Activated CD4-positive, alpha-beta T cell treated with anti-CD3 and anti-CD28 coated beads, Interleukin-2, amount 50 U/mL, for 4 hours (primary cell): ENCODE measurements at places on chromosomes 12 and 14.
A peak's percentile ranks its signal among the peaks of the same experiment; 100 is the strongest.

- DNase-seq, result no peak
These were observed 30.3 kb downstream of the EEA1 start for GRCh38 chr12:92898755-92899154.

DNA sequence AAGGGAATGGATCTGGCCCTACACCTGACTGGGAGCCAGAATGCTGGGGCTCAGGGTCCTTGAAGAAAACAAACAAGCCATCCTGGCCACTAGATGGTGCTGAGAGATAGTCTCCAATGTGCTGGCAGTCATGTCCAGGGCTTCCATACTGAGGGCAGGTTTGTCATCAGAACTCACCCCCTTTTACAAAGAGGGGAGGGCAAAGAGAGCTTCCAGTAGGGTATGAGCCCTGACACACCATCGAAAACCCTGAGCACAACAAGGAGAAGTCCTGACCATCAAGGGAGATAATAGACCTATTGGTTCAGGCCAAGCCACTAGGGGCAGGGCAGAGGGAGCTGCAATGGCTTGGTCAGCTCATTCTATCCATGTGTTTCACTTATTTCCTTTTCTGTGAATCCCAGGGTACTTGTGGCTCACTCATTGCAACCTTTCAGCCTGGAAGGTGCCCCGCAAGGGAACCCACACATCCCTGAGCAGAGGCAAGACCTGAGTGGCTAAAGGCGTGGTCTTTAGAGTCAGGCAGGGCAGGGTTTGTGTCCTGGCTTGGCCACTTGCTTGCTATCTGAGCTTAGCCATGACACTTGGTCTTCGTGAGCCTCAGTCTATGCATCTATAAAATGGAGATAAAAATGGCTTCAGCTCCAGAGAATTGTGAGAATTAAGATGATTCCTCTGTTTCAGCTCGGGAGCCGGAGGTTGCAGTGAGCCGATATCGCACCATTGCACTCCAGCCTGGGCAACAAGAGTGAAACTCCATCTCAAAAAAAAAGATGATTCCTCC, 6.2 kb upstream of the PLEKHH1 start:
- DNase-seq, result peak; percentile 21

DNA sequence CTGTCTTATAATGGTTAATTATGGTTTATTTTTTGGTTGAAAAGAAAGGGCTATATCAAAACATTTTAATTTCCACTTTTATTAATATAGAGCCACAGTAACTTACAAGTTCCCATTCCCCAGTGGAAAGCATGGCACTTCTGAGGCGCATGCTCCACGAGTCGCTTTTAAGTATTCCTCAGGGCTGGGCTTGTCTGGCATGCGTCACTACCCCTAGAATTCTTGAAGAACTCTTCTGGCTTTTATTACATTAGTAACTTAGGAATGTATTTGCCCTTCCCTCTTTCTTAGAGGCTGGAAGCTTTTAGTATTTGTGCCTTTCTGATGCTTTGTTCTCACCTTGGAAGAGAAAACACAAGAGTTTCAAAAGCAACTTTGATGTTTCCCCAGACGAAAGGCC, 81.1 kb downstream of the ESR2 start:
- DNase-seq, result no peak

DNA sequence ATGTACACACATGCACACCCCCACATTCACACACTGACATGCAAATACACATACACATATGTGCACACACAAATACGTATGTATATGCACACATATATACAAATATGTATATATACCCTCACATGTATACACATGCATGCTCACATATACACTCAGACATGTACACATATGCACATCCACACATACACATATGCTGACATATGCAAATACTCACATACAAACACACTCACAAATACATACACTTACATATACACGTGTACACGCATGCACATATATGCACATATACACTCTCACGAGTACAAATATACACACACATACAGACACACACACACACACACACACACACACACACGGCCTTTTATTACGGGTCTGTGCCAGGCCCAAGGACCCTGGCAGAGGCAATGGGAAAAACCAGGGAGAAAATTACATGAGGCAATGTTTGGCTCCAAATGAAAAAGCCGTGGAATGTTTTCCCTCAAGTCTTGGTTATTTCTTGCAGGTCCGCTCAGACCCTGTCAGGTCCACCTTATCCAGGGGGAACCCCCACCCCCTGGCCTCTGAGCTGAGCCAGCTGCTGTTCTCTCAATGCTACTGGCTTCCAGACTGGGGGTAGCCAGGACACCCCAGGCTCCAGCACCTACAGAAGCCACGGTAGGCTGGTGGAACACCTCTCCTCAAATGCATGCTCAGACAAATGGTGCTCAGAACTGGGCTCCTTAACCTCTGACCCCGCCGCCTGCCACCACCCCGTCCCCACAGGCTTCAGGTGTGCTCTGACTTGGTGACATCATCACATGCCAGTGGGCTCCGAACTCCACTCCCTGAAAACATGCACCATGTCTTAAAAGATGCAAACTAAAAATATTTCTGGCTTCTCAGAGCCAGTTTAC, 54.7 kb downstream of the BCL11B start:
- no peak for DNase-seq

GRCh38 chr12:47415054-47415453, 290.8 kb downstream of the RPAP3 start:
- DNase-seq, result no peak

DNA sequence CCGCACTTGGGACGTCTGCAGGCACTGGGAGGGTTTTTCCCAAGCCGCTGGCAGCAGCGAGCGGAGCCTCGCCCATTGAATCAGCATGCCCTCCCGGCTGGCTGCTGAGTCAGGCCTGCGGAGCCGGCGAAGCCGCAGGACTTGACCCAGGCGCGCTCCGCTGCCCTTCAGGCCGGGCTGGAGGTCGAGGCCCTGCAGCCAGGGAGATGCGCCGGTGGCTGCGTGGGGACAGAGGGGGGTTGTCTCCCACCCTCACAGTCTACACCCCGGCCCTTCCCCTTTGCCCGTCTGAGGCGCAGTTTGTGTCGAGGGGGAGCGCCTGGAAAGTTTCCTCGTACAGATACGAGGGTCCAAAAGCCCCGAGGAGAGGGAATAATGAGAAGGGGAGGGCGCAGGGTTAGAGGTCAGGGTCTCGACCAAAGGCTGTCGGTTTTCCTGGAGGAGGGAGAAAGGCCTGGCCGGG, 759 bp upstream of the KLC1 start:
- no peak for DNase-seq

- DNase-seq, result no peak
These were observed 15.4 kb downstream of the TMEM119 start for GRCh38 chr12:108582509-108582908.

DNA sequence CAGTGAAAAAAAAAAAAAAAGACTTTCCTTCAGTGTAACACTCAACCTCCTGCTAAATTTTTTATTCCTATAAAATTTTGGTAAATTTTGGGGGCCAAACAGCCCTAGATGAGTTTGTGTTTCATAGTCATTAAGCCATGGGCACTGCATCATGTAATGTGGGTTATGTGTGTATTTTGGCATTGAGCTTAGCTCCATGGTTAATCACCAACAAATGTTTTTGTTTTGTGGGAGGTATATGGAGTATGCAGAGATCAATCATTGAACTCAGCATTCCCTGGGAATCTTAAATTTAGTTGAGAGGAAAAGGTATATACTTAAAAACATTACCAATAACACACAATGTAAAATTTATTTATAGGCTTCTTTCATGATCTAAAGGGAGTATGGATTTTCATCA, 8.5 kb upstream of the ARMH4 start:
- no peak for DNase-seq

DNA sequence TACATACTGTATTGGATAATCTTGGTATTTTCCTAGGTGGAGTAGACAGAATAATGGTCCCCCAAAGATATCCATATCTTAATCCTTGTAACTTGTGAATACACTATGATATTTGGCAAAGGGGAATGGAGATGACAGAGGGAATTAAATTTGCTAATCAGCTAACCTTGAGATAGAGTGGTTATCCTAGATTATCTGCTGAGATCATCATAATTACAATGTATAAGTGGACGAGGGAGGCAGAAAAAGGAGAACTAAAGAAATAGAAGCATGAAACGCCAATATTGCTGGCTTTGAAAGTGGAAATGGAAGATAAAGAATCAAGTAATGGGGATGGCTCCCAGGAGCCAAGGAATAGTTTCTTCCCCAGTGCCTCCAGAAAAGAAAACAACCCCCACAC, 398.7 kb downstream of the NOVA1 start:
- DNase-seq, result no peak

GRCh38 chr12:113796066-113796827, 169.9 kb downstream of the RBM19 start:
- DNase-seq, result no peak

DNA sequence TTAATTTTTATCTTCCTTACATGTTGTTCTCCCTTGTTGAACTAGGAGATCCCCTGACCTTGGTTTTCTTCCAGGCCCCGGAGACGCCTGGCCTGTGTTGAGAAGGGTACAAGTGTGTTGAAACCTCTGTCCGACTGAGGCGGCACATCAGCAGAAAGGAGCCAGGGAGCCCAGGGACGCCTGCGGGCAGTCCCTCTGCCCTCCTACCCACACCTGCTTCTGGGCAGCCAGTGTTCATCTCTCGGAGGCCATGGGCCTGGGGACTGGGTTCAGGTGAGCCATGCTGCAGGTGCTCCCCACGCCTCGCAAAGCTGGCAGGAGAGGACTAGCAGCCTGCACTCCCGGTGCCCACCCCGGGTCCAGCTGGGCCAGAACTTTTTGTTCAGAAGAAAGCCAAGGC, 39.9 kb upstream of the EIF5 start:
- DNase-seq, result no peak

GRCh38 chr12:76055393-76055792, 23.8 kb upstream of the PHLDA1 start:
- DNase-seq, result no peak

GRCh38 chr12:6825398-6826124, 2.6 kb upstream of the P3H3 start:
- peak; percentile 77 for DNase-seq

DNA sequence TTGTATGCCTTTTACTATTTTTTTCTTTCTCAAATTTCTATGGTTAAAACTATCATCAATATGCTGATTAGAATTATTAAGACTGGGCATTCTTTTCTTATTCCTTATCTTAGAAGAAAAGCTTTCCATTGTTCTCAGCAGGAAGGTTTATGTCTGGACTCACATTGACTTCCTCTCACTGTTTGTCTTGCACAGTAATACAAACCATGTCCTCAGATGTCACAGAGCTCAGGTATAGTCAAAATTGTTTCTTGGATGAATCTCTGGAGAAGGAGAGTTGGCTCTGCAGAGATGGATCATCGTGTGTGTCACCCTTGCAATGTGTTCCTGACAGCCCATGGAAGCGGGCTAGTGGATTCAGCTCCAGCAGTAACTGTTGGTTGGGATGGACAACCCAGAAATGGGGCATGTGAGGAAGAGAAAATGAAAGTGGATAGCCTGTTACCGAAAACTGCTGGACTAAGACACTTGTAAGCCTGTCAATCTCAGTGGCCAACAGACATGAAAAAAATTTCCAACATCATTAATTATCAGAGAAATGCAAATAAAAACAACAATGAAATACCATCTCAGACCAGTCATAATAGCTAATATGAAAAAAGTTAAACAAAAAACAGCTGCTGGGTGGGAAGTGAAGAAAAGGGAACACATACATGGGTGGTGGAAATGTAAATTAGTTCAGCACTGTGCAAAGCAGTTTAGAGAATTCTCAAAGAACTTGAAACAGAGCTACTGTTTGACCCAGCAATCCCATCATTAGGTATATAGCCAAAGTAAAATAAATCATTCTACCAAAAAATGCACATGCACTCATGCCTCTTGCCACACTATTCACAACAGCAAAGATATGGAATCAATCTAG, 967.8 kb downstream of the TMEM121 start:
- DNase-seq, result no peak

- DNase-seq, result no peak
These were observed 185.1 kb downstream of the CHST11 start for GRCh38 chr12:104641862-104642261.

GRCh38 chr14:78401866-78402265, 231.7 kb downstream of the NRXN3 start:
- no peak for DNase-seq

- DNase-seq, result no peak
These were observed 150.7 kb downstream of the CAND1 start for GRCh38 chr12:67419810-67420209.

- DNase-seq, result no peak
These were observed 325.5 kb downstream of the TMEM121 start for GRCh38 chr14:105851716-105852377.

- DNase-seq, result no peak
These were observed 14.1 kb downstream of the FAR2 start for GRCh38 chr12:29163146-29163545.

DNA sequence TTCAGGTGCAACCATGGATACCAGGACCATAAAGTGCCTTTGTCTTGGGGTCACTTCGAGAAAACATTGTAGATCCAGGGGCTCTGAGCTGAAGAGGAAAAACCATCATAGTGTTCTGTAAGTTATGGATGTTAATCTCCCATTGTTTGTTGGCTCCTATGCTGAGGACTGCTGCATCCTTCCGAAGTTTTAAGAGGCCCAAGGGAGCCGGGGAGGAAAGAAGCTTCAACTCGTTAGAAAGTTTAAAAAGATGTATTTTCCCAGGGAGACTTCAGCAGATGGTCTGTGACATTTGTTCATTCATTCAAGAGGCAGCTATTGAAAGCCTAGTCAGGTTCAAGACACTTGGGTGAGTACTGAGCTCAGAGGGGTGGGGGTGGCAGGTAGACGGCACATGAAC, 378.8 kb upstream of the TBX3 start:
- DNase-seq, result no peak

GRCh38 chr14:51855234-51855633, 5.2 kb upstream of the GNG2 start:
- no peak for DNase-seq

DNA sequence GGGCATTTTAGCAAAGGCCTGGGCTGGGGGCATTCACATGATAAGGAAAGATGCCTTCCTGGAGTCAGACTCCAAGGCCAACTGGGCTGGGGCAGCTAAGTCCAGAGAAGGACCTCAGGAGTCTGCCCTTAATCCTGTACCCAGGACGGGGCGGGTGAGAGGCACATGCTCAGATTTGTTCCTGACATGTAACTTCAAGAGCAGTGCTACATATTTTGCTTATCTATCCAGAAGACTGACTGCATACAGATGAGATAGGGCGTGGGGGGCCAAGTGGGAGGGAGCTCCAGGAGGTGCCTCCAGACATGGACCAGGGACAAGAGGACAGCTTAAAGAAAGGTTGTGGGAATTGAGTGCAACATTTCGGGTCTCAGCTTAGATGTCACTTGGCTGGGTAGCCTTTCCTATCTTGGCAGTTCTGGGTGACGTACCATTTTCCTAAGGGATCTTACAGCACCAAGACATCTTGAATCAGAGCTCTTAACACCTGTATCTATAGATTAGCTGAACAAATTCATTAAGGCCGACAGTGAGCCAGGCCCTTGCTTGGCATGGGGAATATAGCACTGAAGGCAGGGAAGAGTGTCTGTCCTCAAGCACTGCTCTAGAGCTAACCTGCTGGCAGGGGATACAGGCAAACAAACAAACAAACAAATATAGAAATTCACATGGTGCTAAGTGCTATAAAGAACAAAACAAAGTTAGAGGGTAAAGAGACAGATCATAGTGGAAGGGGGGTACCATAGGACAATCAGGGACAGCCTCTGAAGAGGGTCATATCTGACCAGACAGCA, 61.2 kb downstream of the PTPN21 start:
- DNase-seq, result no peak

- no peak for DNase-seq
These were observed 108.2 kb upstream of the MED13L start for GRCh38 chr12:116385486-116386217.

- no peak for DNase-seq
These were observed 57.3 kb upstream of the E2F7 start for GRCh38 chr12:77122661-77123060.
